NCI-H446 (cell line): ENCODE measurements at places on chromosomes 2 and 18.

DNA sequence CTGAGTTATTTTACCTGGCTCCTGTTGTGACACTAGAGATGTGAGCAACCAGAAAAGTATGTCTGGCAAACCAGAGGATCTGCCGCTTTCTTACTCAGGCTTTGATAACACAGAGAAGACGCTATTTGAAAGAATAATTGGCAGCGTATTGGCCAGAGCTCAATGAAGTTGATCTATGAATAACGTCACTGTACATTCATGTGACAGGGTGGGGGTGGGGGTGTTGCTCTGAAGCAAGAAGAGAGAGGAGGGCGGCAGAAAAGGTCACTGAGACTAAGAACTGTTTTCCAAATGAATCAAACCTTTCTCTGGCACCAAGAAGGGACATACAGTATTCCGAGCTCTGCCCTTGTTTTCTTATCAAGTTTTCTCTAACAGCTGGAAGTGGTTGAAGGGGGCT, 1.7 kb upstream of the ONECUT2 start:
- DNase-seq, result no peak

DNA sequence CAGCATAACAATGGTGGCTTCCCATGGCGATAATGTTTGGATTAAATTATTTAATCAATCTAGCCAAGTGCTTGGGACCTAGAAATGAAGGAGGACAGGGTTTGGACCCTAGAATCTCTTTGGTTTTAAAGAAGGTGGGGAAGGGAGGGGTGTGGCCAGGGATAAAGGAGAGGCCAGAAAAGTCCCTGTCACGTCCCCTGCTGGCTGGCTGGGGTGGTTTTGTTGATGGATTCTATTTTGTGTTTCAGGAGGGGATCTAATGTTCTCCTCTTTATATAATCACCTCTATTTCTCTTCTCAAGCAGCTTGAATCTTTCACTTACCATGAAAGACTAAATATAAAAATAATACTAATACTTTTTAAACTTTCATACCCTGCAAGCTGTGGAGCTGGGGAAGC, 52.6 kb upstream of the GALR1 start:
- no peak for DNase-seq

- DNase-seq, result no peak
Observed at GRCh38 chr2:86225581-86225980, 26.3 kb downstream of the MRPL35 start.

DNA sequence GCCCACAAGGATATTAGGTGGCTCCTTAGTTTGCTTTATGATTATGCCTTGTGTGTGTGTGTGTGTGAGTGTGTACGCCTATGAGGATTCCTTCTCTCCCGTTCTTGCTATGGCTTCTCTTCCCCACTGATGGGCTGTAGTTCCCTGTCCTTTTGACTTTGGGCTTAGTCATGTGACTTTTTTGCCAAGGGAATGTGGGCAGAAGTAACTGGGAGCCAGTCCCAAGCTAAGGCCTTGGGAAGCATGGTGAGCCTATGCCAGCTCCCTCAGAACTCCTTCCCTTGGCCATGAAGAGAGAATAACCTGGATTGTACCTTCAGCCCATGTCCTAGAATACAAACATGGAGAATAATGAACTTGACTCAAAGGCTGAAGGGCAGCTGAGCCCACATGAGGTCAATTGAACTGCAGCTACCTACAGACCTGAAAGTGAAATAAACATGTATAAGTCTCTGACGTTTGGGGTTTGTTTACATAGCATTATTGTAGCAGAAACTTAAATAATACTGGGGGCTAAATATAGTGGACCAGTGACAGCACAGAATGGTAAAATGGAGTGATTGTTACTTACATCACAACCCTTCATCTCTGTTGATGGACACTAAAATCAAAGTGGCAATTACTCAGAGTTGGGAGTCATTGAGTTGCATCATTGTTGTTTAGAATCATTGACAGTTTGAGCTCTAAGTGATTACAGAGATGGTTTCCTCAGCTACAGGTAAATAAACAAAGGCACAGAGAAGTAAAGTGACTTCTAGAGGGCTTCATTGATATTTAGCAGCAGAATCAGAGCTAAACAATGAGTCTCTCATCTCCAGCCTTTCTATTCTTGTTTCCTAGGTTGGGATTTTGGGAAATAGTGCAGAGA, 15.3 kb upstream of the IL36G start:
- DNase-seq, result no peak

GRCh38 chr2:43332653-43333052, 106.2 kb upstream of the ZFP36L2 start:
- no peak for DNase-seq

DNA sequence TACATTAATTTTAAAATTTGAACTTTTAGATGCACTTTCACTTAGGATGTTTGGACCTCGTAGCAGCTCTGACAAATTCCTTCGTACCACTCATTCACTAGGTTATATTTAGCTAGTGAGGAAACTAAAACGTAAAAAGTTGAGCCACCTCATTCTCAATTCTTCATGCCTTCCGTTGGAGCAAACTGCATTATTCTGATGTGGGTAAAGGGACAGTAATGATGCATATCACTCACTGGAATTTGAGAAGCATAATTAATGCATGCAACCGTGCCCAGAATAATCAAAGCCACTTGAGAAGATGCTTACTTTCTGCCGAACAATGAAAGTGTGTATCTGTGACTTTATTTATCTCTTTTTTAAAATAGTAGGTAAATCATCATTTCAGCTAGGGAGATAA, 2.2 kb downstream of the CNOT9 start:
- no peak for DNase-seq

DNA sequence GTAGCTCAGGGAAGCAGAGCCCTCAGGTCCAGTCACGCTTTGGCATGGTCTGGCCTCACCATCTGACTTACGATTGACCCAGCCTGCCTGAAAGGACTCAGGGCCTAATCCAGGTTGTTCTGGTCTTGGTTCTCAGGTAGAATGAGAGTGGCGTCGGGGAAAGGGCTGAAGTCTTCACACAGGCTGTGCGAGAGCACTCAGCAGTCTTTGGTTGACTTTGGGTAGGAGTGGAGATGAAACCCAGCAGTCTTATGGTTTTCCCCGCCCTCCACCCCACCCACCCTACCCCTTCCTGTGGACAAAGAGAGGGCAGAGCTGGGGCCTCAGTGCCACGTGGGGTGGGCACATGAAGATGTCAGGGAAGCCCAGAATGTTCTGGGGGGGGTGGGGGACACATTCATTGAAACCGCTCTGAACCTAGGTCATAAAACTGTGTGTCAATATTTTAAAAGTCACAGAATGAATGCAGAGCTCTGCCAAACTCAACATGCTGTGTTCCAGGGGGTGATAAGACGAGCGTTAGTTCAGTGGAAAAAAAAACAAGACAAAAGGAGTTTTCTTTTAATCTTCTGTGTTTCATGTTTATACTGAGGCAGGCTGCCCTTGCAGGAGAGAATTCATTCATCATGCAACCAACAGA, 58.6 kb upstream of the ALPP start:
- no peak for DNase-seq

GRCh38 chr2:8153258-8153718, 528.6 kb upstream of the ID2 start:
- DNase-seq, result no peak

DNA sequence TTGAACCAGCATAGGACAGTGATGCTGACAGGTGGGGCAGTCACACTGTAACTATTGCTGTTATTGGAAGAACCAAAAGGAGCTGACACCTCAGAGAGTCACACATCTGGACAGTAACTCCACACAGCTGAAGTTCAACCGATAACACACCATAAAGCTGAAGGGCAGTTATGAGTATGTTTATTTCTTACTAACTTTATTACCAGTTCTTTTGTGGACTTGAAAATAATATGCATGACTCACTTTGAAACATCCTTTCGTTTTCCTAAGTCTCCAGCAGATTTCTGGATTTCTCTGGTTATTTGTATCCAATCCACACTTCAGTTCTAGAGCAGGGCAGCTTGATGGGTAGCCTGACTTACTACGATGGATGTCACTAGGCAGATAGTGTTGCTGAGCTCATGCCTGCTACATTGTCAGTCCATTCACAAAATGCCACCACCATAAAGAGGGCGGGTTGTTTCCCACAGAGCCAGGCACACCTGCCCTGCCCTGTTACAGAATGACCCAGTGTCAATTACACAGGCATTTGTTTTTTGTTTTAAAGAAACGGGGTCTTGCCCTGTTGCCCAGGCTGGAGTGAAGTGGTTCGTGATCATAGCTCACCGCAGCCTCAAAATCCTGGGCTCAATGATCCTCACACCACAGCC, 8.4 kb upstream of the AGBL5 start:
- no peak for DNase-seq

DNA sequence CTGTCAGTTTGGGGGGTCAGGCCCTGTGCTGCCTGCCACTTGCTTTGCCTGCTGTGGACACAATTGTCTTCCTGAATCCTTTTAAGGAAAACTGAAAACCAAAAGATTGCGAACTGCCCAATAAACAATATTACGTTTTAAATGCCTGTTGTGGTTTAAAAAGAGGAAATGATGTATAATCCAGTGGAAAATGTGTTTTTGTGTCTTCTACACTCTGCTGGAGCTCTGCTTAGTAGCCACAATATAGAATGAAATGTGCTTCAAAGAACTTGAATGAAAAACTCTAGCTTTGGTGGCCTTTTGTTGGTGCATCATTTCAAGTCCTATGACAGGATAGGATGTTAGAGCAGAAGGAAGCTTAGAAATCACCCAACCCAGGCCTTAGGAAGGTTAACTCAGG, 23.2 kb upstream of the CABYR start:
- DNase-seq, result no peak

DNA sequence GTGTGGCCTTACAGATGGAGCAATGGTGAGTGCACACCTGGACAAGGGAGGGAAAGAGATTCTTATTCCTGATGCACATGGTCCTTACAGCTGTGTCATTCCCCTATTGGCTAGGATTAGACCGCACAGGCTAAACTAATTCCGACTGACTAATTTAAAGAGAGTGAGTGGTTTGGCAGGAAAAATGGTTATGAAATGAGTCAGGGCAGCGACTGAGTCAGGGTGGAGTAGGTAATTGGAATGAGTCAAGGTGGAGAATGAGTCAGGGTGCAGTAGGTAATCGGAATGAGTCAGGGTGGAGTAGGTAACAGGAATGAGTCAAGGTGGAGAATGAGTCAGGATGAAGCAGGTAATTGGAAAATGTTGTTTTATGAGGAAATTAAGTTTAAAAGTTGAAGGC, 1353.7 kb upstream of the LRRTM1 start:
- DNase-seq, result no peak

- no peak for DNase-seq
Observed at GRCh38 chr2:171402906-171403580, 30.7 kb downstream of the METTL8 start.

DNA sequence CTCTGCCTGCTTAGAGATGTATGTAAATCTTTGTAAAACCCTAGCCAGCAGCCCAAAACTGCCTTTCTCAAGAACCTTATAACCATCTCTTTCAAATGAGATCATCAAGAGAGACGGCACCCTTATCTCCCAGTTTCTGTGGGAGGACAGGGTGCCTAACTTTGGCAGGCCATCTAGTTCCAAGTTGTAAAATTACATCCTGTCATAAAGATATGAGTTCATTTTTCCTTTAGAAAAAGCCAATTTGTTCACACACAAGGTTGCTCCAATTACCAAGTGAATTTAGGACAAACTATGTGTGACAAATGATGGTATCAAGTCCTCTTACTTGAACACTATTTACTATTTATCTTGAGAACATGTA, 65.3 kb downstream of the MEMO1 start:
- DNase-seq, result no peak

GRCh38 chr2:105865222-105865913, 120.7 kb downstream of the NCK2 start:
- DNase-seq, result no peak

- no peak for DNase-seq
Observed at GRCh38 chr2:85998071-85998991, 107.4 kb downstream of the POLR1A start.

- no peak for DNase-seq
Observed at GRCh38 chr2:71129114-71129901, 721 bp downstream of the MCEE start.

- no peak for DNase-seq
Observed at GRCh38 chr2:45218931-45219339, 209.7 kb upstream of the SIX2 start.

DNA sequence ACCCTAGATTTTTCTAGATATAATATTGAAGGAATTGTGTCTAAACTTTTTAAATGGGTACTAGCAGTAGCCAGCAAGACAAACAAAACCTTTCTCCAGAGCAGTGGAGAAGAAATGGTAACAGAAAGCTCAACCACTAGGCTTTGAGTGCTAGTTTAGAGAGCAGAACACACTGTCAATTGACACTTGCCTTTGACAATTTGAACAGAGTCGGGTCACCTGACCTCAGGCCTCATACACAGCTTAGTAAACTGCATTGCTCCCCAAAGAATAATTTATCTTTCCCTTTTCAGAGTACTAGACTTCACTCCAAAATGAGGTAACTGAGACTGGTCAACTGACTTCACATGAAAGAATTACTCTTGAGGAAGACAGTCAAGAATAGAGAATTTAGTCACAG, 48.6 kb downstream of the FIGN start:
- no peak for DNase-seq

- DNase-seq, result no peak
Observed at GRCh38 chr18:44258086-44258485, 422.6 kb upstream of the SETBP1 start.

- DNase-seq, result no peak
Observed at GRCh38 chr2:121155502-121156056, 129.4 kb downstream of the TFCP2L1 start.

- DNase-seq, result peak; percentile 40
Observed at GRCh38 chr18:35376742-35377695, at the start of gene ZNF396. Gene ZNF396, minus strand, starts transcription at chr18:35377337. Its CDS starts 3,045 bp downstream, at chr18:35374292.

DNA sequence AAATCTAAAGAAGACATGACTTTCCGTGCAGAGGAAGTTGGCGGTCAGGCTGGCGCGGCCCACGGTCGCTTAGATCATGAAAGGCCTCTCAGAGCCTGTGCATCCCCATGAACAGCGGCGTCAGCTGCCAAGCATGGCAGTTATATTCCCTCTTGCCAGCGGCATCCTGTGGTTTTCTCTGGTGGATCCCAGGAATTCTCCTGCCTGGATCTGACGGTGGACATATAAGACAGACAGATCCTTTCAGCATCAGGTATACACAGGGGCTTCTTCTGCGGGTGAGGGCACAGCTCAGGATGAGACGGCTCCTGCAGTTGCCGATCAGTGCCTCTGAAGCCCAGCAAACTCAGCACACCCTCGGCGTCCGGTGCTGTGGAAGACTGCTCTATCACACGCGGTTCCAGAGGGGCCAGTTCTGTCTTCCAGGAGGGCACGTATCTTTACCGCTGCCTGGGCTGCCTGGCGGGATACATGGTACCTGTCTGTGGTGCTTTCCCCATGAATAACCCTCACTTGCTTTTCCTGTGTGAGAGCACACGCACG, 157.8 kb downstream of the LDLRAD4 start:
- DNase-seq, result no peak

- DNase-seq, result no peak
Observed at GRCh38 chr18:77472509-77472908, 222.9 kb downstream of the GALR1 start.
